Fibroblast of lung (primary cell): ENCODE measurements at places on chromosomes 13 and 19. TPM values are rescaled to one million over a fixed set of nuclear protein-coding genes. Genes with fewer than 3 reads are reported as not detected.

The PBX4 gene
- polyA plus RNA-seq: 0.39 and 1.2 TPM in 2 replicates

The DENND1C gene
- polyA plus RNA-seq: not detected in 2 replicates

The TMEM150B gene
- polyA plus RNA-seq: not detected in 2 replicates

The AKT2 gene
- polyA plus RNA-seq: 81.5 and 104 TPM in 2 replicates

The UBE2L5 gene
- 0.17 and 0.20 TPM in 2 replicates for polyA plus RNA-seq

The KLK1 gene
- not detected in 2 replicates for polyA plus RNA-seq
